AG04450 (cell line): ENCODE measurements at places on chromosomes 7 and 10.

DNA sequence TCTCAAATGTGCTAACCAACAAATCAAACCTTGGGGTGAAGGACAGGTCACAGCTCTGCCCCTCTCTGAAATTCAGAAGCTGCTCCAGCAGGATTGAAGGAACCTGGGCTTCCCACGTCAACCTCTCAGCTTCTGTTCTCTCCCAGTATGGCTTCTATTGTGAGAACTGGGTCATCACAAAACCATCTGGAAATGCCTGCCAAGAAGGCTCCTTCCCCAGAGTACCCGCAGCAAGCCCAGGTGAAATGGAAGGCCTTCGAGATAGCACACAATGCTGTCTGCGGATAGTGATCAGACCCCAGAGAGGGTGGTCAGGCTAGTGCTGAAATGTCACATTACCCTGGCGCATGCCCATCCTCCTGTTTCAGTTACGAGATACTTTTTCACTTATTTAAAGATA lies 16.4 kb upstream of the PROSER2 start:
- no peak for DNase-seq

DNA sequence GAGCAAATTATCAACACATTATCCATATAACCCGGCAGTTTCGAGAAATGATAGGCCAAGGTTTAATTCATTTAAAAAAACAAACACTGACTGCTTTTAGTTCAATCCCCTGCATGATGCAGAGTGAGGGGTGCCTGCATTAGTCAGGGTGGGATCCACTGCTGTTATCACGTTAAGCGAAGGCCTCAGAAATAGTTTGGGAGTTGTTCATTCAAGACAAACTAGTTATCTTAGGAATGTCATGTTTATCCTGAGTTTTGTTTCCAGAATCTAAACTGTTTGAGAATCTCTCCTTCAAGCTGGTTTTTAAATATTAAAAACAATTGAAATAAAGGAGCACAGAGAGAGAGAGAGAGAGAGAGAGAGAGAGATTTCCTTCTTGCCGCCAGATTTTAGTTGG lies 36.6 kb upstream of the PFKP start:
- peak; percentile 43 for DNase-seq

- no peak for DNase-seq
Measured at GRCh38 chr10:30804478-30805055, 175.0 kb upstream of the LYZL2 start.

DNA sequence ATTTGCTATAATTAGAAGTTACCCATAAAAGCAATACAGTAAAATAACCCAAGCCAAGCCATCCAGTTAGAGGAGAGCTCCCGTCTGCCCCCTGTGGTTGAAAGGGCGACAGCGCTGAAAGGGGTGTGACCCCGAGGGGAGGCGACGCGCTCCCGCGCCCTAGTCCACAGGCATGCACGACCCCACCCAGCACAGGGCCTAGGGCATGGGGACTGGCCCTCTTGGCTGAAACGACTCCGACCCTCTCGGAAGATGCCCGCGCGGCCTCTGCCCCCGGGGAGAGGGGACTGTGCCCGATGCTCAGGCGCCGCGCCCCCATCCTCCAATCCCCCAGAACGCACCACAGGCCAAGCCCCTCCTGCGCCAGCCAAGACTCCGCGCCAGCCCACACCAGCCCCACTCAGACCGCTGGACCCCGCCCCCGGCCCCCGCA lies 64.0 kb downstream of the CSGALNACT2 start:
- DNase-seq, result no peak

- DNase-seq, result no peak
Measured at GRCh38 chr7:73647725-73648592, 19.7 kb upstream of the VPS37D start.

DNA sequence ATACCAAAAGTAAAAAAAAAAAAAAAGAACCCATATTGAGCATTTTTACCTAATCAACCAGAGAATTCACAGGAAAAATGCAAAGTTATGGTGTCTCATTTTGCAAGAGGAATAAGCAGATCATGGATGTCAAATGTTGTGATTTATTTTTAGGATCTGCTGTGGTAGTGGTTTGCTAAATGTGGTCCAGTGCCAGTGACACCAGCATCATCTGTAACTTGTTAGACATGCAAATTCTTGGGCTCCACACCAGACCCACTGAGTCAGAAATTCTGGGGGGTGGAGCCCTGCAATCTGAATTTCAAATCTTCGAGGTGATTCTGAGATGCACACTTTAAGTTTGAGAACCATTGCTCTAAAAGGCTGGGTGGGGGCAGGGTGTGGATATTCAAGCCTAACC lies 30.1 kb upstream of the ZEB1 start:
- DNase-seq, result no peak

DNA sequence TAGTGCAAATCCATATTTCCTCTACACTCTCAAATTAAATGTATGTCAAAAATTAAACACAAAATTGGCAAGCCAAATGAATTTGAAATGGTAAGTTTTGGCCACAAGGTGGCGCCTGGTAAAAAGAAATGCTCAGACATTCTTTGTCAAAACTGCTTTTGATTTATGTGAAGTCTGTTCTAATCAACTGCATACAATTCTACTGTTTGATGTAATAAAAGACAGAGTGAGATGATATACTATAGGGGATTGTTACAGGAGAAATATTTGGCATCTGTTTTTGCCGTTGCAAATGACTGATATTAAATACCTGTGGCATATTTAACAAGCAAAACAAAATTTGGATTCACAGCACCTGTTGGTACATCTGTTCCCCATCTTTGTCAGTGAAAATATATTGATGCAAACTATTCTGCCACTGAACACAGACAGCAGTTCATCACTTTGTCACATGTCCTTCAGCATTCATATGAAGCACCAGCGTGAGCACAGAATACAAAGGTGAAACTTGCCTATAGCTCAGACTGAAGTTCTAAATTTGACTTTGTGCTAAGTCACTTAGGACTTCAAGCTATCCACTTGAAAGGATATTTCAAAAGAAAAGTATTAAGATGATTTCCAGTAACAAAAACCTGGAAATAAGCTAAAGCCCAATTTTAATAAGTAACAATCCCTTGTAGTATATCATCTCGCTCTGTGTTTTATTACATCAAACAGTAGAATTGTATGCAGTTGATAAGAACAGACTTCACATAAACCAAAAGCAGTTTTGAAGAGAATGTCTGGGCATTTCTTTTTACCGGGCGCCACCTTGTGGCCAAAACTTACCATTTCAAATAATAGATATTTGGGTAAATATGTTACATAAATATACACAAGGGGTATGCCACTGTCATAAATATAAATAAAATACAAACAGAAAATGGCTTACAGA lies 10.2 kb upstream of the CH25H start:
- peak; percentile 38 for DNase-seq

- DNase-seq, result no peak
Measured at GRCh38 chr10:124142960-124143359, 49.6 kb upstream of the CHST15 start.

GRCh38 chr7:157412021-157412443 lies 75.2 kb downstream of the DNAJB6 start:
- peak; percentile 39 for DNase-seq

DNA sequence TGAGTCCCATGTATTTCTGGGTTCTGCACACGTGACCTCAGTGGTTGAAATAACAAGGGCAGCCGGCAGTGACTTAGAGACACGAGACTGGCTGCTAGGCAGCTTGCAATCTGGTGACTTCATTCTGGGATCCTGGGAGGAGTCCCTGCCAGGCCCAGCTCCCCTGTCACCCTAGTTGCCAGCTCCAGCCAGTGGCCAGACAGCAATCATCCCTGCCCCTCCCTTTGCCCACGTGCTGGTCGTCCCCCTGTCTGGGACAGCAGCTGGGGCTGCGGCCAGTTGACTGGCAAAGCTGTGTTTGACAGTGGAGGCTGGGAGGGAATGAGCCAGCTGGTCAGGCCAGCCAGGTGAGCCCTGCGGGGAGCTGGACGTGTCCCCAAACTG lies 30.0 kb downstream of the ADGRA1 start:
- no peak for DNase-seq

GRCh38 chr10:28872587-28873165 lies 195.4 kb downstream of the BAMBI start:
- DNase-seq, result no peak

DNA sequence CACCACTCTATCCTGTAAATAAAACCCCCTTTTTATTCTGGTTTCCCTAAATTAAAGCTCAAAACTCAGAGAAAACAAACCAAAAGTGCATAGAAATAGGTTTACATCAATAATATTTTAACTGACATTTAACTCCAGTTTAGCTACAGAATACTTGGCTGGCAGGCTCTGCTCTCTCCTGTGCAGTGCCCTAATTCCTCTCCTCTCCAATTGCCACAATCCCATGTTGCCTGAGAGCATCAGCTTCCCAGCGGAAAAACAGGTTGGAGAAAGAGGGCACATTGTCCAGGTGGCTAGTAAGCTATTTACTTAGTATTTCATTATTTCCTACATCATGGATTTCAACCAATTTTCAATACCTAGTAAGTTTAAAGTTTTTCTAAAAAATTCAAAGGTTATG lies 8.7 kb downstream of the SEMA3E start:
- DNase-seq, result no peak

DNA sequence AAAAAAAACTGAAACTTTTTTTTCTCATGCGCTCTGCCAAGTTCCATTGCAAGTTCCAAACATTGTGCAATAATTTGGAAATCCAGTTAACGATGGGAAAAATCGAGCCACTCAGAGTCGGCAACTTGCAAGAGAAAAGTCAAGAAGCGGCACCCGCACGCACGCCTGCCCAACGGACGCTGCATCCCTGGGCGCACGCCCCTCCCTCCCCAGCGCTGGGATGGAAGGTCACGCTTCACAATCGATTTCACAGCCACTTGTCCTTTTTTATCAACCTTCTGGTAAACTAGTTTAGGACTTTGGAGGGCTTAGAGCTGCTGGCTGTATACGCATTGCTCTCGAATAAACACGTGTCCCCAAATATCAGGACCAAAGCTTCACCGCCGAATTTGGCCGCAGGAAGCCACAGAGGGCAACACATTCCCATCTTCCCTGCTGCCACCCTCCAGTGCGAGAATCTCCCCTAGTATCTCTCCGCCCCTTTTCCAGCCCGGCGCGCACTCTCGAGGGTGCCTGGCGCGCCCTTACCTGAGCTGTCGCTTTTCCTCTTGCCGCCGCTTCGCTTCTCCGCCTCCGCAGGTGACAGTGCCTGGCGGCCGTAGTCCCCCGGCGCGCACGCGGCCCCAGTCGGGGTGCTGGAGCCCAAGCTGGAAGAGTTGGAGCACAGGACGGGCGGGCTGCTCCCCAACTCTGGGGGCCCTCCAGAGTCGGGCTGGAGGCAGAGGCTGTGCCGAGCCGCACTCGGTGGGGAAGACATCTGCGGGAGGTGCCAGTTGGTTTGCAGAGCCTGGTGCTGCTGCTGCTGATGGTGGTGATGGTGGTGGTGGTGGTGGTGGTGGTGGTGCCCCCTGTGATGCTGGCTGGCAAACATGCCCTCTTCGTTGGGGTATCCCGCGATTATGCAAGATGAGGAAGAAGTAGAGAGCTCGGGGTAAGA lies 857 bp downstream of the MEOX2 start:
- DNase-seq, result peak; percentile 23

- no peak for DNase-seq
Measured at GRCh38 chr7:116732788-116733694, 61.0 kb downstream of the MET start.

DNA sequence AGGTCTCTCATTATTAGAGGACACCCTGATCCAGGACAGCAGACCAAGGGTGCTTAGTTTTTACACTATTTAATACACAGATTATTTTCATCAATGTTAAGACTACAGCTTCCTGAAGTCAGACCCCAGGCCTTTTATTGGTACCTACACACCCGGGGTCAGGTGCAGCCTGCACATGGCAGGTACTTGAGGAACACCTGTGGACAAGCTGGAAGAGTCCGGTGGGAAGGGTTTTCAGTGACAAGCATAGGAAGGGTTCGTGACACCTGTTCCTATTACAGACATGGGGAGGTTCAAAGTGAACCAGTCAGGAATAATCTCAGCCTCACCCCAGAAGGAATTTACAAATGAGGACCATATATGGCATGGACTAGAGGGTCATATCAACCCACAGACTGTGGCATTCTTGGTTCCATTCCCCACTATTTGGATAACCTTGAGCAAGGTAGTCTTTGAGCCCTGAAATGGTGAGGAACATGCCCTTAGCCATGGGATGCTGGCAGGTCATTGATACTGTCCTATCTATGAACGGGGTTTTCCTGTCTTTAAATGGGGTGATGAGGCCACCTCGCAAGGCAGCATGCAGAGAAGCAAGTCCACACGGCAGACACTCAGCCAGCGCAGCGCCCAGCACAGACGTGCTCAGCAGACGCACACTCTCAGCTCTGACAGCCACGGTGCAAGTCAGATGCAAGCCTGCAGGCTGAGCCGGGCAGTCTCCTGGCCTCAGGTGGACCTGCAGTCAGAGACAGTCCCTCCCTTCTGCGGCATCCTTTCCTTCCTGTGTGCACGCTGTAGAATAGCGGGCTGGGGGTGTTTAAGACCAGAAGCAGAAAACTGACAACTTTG lies 624.9 kb downstream of the PTPRN2 start:
- DNase-seq, result no peak

GRCh38 chr7:50781381-50782293 lies 1.1 kb downstream of the GRB10 start:
- no peak for DNase-seq

DNA sequence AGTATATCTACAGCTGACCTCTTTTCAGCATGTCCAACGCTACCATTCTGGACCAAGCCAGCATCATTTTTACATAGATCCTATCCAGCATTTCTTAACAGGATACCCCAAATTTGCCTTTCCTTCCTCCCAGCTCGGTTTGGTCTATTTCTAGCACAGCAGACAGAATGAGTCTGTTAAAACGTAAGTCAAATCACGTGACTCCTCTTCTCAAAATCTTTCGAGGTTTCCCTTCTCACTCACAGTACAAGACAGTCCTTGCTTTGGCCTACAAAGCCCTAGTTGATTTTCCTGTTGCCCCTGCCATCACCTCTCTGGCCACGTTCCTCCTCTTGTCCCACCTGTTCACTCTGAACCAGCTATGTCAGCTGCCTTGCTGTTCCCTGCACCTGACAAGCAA lies 711.7 kb downstream of the SORCS3 start:
- DNase-seq, result no peak

DNA sequence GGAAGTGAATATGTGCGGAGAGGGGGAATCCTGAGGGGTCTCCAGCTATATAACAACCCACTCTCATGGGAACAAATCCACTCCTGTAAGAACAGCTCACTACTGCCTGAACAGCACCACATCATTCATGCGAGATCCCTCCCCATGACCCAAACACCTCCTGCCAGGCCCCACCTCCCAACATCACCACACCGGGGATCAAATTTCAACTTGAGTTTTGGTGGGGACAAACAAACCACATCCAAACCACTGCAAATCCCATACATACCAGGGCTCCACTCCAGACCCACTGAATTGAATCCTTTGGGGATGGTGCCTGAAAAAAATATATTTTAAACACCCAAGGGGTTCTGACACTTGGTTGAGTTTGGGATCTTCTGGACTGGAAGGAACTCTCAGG lies 181.5 kb upstream of the PLXNA4 start:
- no peak for DNase-seq

DNA sequence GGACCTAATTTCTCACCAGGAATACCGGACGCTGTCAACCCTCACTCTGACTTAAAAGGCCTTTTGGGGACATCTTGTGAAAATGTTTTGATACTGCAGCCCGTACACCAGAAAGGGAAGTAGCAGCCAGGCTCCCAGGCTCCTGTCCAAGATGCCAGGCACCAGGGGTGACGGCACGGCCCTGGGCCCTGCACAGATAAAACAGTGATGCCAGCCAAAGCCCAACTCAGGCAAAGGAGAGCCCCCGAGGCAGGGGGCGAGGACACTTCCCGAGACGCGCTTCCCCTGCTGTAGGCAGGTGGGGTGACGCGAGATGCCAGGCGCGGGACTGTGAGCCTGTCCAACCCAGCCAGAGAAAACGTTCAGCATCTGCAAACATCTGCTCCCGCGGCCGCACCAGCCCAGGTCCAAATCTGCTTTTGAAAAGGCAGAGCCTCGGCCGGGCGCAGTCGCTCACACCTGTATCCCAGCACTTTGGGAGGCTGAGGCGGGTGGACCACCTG lies 15.7 kb downstream of the ZFAND2A start:
- DNase-seq, result no peak
